CD4-positive, alpha-beta T cell treated with Interferon gamma for 1 hour (primary cell): ENCODE measurements at places on chromosomes 3 and 15.

- DNase-seq: no peak
Observed at GRCh38 chr3:159978918-159979703, 9.5 kb upstream of the IL12A start.

- no peak for DNase-seq
Observed at GRCh38 chr15:40959331-40960141, 6.3 kb downstream of the CHAC1 start.

DNA sequence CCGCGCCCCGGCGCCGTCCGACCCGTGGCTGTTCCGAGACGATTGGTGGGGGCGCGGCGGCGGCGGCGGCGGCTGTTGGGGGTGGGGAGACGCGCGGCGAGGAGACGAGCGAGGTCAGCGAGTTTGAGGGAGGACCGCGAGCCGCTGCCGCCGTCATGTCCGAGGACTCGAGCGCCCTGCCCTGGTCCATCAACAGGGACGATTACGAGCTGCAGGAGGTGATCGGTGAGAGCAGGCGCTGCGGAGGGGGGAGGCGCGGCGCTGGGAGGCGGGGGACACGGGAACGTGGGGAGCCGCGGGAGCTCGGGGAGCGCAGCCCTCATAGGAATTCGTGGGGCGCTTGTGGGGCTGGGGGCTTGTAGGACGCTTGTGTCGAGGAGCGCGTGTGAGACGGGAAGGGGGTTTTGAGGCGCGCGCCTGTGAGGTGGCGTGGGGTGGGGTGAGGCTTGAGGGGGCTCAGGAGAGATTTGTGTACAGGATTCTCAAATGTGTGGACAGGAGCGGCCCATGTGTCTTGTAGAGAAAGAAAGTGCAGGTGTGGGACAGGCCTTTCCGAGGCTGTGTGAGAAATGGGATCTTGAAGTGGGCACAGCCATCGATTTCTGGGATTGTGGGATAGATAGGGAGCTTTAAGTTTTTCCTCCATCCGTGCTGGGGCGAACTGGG is 518 bp downstream of the OXSR1 start:
- DNase-seq: no peak

- DNase-seq: no peak
Observed at GRCh38 chr15:81372575-81372974, 1.4 kb downstream of the TMC3 start.

- no peak for DNase-seq
Observed at GRCh38 chr15:28960979-28961378, 75.2 kb downstream of the APBA2 start.

DNA sequence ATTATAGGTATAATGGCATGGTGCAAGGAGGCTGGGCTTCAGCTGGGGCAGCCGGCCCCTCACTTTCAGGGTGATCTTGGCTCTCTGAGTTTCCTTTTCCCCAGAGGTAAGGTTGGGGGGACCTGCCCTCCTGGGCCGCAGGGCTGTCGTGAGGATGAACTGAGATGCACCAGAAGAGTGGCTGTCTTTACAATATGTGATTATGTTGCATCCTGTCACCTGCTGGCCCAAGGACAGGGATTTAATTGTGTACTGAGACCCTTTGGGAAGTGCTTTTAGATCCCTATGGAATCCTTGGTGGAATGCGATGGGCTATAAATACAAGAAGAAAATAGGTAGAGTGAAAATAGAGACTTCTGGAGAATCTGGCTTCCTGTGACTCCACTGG is 22.1 kb downstream of the ANAPC13 start:
- no peak for DNase-seq

- no peak for DNase-seq
Observed at GRCh38 chr3:121330634-121331033, 215.2 kb downstream of the POLQ start.

GRCh38 chr15:68205558-68205944 is 419 bp upstream of the CALML4 start:
- DNase-seq: no peak

DNA sequence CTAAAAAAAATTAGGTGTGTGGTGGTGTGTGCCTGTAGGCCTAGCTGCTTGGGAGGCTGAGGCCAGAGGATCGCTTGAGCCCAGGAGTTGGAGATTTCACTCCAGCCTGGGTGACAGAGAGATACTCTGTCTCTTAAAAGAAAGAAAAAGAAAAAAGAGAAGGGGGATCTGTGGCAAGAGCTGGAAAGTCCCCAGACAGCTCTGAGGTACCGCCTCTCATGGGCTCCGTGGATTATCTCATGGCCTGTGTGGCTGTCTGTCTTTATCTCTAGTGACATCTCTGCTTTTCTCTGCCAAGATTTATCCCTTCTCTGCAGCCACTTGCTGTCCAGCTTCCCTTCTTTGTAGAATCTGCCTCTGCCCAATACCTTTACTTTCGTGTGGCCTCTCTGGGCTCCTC is 5.7 kb downstream of the EXOSC7 start:
- no peak for DNase-seq

DNA sequence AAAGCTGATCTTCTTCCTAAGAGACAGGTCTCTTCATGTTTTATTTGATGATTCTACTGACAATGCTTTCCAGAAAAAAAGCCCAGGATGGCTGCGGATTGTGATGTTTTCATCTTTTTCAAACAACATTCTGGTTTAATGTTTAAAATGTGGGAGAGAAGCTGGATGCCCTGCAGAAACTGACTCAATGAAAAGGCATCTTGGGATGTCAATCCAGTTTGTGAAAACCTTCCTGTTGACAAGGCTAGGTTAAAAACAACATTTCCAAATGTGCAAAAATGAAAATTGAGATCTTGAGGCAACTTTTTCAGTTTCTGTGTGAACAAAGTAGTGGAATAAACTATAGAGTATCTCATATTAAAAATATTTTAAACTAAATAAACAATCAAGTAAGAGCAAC is 156.0 kb upstream of the MRPL3 start:
- no peak for DNase-seq

DNA sequence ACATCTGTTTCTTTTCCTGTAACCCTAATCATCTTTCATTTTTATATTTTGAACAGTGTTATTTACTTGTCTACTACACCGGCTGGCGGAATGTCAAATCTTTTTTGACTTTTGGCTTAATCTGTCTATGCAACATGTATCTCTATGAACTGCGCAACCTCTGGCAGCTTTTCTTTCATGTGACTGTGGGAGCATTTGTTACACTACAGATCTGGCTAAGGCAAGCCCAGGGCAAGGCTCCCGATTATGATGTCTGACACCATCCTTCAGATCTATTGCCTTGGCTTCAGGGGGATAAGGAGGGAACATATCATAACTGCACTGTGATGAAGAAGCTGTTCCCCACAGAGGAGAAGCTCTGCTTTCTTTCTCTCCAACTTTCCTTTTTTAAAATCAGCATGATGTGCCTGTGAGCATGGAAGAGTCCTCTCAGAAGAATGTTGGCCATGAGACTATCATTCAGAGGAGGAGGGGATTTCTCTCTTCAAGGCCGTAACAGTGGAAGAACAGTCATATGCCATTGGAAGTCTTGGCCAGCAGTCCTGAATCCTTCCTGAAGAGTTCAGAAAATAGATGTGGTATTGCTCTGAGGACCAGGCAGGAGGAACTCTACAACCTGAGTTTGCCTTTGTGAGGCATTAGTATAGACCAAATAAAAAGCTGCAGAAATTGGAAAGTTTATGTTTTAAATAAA is 69.9 kb downstream of the SEC22A start:
- no peak for DNase-seq

GRCh38 chr3:76495216-76495615 is 544.7 kb upstream of the ROBO2 start:
- no peak for DNase-seq

- peak; percentile 13 for DNase-seq
Observed at GRCh38 chr3:122021811-122022401, at the start of gene ILDR1. Gene ILDR1 (minus strand): TSS chr3:122022247. CDS start chr3:122022077, 170 bp downstream.

DNA sequence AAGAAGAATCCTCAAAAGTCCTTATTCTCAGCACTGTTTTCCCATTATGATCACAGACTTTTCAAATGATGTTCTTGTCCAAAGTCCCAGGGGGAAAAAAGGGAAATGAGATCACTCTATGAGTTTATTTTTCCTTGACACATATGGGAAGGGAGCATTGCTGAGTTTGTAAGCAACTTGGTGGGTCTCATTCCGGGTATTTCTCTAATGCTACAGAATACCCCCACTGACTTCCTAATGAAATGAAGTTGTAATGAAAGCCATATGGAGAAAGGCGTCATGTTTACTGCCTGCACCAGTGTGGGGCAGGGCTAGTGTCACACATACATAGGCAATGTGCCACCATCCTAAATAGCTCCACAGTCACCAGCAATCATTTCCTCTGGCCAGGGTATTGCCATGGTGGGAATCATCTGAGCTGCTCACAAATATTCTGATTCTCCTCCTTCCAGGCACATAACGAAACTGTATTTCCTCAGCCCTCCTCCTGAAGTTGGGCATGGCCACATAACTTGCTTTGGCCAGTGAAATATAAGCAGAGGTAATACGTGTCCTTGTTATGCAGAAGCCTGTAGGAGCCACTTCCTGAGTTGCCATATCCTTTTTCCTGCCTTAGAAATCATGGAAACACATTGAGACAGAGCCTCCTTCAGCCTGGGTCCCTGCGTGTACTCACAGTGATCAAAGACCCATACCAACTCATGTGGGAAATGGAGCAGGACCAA is 41.0 kb upstream of the C15orf61 start:
- no peak for DNase-seq

DNA sequence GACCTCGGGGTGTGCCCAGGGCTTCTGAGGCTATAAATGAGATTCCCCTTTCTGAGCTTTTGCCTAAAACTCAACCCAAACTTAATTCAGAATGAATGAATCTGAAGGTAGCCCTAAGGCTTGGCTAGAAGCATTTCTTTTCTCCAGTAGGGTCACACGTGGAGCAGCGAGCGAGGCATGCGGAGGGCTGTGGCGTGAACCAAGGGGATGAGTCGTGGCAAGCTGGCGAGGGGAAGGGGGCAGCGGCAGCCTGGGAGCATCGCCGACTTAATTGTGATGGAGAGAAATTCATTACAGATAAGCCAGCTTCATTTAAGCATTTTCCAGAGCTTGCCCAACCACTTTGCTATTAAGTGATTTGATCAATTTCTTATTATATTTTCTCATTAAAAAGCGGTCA is 79.9 kb downstream of the CHSY1 start:
- DNase-seq: no peak

DNA sequence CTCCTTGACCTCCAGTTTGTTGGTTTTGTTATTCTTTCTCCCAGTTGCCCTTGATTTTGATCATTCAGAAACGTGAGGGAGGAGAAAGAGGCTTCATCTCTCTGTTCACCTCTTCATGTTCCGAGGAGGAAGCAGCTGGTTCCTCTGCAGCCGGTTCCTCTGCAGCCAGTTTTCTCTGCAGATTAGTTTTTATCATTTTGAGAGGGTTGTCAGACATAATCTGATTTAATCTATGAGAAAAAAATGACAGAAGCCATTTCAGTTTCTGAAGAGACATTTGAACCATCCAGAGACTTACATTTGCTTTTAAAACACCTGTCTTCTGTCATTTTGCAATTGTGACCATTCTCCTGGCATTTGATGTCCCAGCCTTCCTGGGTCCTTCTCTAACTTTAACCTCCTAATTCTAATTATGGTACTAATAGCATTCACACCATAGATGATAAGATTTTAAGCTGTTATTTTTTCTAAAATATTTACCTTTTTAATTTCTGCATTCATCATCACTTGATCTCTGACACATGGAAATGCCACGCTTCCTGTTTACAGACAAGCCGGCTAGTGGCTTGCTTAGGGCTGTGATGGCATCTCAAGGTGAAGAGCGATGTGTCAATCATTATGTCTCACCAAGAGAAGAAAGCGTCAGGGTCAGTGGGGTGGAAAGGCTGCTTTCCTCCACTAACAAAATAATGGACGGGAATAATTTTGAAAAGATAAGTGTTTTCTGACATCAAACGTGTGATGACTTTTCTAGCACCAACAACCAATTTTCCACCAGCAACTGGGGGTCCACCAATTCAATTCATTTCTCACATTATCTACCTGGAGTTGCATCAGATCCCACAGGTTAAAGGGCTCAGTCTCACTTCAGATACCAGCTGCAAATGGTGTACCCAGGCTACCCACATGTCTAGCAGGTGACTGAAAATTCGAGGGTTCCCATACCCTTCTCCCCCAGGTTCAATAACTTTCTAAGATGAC is 76.4 kb downstream of the CHRNA7 start:
- no peak for DNase-seq

DNA sequence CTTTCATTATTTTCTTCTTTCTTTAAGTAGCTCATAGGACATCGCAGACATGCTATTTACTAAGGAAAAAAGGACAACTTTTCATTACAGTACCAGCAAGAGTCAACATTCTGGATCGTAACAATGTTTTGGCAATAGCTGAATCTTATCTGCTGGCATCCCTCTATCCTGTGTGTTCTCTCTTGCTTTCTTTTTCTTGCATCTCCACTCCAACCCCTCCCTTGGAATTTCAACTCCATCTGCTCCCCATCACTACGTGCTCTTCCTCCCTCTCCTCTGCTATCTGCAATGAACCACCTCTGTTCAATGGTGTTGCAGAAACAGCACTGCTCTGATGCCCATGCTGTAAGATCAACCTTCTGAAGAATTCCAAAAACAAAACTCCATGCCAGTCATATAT is 106.6 kb downstream of the FBN1 start:
- DNase-seq: no peak

- no peak for DNase-seq
Observed at GRCh38 chr15:79540551-79540950, 108.4 kb downstream of the MINAR1 start.

DNA sequence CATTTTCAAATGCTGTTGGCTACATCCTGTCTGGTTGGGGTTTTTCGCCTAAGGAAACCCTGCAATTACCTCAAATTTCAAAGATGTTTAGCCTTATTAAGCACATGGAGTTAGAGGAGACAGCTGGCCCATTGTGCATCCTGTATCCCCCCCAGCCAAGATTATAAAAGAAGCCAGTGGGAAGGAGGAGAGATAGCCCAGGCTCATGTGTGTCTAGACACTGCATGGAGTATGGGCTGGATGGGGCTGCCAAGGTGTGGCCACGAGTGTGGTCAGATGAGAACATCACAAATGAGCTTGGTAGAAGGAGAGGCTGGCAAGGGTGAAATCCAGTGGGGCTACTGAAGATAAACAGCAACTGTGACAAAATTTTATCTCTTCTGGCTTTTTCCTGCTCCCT is 270.0 kb upstream of the TBC1D5 start:
- DNase-seq: no peak

DNA sequence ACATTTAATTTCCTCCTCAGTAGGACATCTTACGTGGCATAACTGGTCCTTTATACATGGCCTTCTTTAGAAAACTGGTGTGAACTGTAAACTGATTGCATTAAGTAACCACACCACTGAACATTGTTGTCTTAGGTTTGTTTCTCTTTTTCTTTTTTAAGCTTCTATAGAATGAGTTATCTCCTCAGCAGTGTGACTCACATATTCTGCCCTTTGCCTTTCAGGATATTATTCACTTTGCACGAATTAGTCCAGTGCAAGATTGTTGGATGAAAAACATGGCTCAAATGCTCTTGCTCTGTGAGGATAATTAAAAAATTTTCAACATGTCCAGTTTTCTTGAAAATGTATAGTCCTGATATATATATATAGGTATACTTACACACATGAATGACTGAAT is 147.6 kb downstream of the KBTBD8 start:
- no peak for DNase-seq

DNA sequence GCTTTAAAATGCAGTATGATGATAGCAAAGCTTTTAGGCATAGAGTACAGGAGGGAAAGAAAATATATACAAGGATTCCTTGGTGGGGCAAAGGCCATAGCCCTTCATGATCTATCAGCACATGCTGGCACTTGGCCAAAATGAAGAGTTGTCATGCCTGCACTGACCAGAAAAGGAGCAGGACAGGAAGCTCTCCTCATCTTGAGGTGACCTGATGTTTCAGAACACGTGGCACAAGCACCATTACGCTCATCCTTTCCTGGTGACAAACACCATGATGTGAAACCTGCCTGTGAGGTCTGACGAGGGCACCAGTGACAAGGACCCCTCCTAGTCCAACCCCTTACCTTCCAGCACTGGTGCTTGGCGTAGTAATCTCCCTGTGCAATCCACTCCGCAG is 77.9 kb upstream of the DCLK3 start:
- DNase-seq: no peak
